ENCODE measurements at places on chromosomes 3 and 15.

- DNase-seq = no peak
These were observed 81.6 kb upstream of the LRRFIP2 start for GRCh38 chr3:37255990-37256308.

- DNase-seq = no peak
These were observed 90.6 kb upstream of the SPATA12 start for GRCh38 chr3:56969851-56970250.

GRCh38 chr15:48855501-48856440, 22.2 kb upstream of the EID1 start:
- DNase-seq = peak; percentile 51

- DNase-seq = peak; percentile 23
These were observed 79.6 kb upstream of the SPATA12 start for GRCh38 chr3:56980798-56981390.

GRCh38 chr3:100271522-100271921, 10.7 kb downstream of the TBC1D23 start:
- no peak for DNase-seq

GRCh38 chr3:159667261-159667660, 321.4 kb upstream of the IL12A start:
- DNase-seq = no peak

All from hematopoietic multipotent progenitor cell treated with erythropoietin and hydrocortisone succinate and interleukin-3 and kit ligand, for 8 days (in vitro differentiated cells).